ENCODE measurements at places on chromosomes 3 and 15.

DNA sequence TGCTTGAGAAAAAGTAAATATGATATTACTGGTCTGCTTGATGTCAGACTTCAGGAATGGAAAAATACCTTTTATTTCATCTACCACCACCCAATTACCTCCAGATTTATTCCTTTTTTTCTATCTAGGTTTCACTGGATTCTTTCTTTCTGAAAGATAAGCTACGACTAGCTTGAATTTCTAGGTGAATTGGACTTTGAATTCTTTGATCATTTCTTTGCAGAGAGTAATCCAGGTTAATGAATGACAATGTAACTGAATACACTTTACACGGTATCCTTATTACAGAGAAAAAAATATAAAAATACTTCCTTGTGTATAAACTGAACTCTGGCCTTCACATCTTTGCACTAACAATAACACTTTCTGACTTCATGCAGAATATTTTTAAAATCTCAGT is 59.5 kb upstream of the TRPC1 start:
- no peak for DNase-seq

GRCh38 chr15:88036154-88036839 is 220.2 kb downstream of the NTRK3 start:
- DNase-seq = no peak

DNA sequence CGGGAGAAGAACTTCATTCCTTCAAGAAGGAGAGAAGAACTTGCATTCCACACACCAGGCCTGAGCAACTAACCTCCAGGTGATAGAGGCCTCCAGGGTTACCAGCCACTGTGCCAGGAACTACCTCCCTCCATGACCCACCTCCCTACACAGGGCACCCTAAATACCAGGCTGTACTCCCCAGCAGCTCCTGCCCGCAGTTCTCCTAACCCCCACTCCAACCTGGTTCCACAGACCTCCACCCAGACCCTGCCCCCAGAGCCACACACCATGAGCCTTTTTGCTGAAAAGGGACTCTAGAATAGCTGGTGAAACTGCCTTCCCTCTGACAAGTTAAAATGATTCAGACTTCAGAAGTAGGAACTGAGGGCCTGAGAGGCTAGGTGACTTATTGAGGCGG is 8.2 kb downstream of the IGDCC3 start:
- DNase-seq = no peak

DNA sequence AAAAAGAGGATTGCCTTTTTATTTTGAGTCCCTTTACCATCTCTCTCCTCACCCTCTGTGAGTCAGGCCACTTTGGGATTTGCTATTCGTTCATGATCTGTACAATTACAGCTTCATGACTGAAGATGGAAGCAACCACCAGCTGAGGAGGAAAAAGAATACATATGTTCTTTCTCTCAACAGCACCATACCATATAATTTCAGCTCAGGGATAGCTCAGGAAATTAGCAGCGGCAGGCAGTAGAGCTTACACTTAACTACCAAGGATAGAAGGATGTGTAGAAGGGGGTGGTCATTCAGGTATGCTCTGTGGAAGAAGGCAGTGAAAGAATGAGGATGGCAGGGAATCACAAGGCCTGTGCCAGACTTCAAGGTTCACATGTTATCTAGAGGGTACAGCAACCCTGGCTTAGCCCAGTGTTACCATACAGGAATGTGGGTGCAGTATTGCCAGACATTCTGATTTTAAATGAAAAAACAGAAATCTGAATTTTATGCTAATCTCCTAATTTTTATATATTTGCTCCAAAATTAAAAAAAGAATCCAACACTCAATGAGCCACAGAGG is 17.9 kb downstream of the PLS1 start:
- DNase-seq = no peak

GRCh38 chr3:149212386-149212785 is 9.2 kb downstream of the CP start:
- DNase-seq = no peak
